ELF-1 (cell line): ENCODE measurements at places on chromosomes 3 and 15.

- no peak for DNase-seq
Observed at GRCh38 chr3:176663387-176663786, 533.9 kb downstream of the TBL1XR1 start.

DNA sequence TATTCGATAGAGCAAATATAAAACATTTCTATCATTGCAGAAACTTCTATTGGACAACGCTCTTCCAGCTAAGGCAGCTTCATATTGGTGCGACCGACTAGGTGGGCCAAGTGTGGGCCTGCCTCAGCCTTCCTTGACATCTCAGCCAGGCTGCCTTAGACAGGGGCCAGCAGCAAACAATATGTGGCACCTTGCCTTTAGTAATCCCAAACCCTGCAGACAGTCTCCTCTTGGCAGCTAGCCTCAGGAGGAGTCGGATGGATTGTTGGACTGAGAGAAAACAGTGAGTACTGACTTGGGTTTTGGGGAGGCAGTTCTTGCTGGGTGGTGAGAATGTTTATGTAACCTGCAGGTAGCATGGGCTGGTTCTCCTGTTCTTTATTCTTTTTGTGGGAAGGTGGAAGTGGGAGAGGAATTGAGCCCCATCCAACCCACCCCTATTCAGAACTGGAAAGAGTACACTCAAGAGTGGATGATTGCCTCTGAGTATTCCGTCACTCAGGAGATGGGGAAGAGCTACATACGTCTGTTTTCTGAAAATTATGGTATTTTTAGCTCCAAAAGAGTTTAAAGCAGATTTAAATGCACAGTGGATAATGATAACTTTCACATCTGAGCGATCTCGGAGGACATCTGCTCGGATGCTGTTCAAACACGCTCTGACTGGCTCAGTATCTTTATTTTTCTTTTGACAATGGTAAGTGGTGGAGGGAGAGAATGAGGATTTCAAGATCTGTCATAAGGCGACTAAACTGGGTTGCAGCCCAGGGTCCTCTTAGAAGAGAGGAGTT is 47.2 kb downstream of the GPD1L start:
- DNase-seq, result no peak

DNA sequence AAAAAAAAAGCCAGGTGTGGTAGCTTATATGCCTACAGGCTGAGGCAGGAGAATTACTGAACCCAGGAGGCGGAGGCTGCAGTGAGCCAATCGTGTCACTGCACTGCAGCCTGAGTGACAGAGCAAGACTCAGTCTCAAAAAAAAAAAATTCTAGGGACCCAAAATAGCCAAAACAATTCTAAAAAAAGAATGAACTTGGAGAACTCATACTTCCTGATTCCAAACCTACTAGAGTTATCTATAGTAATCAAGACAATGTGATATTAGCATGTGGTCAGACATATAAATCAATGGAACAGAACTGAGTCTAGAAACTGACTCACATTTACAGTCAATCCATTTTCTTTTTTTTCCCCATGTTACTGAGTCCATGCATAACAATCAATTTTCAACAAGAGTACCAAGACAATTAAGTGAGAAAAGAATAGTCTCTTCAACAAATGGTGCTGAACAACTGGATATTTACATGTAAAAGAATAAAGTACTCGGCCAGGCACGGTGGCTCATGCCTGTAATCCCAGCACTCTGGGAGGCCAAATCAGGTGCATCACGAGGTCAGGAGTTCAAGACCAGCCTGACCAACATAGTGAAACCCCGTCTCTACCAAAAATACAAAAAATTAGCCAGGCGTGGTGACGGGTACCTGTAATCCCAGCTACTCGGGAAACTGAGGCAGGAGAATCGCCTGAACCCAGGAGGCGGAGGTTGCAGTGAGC is 11.9 kb downstream of the PRKAR2A start:
- peak; percentile 56 for DNase-seq

GRCh38 chr3:48662753-48663488 is at the start of gene CELSR3:
TSS of gene CELSR3 (minus strand) at chr3:48662886. CDS start at chr3:48662634, 252 bp downstream.
- peak; percentile 91 for DNase-seq

GRCh38 chr3:122727294-122727693 is 46.7 kb downstream of the PARP14 start:
- no peak for DNase-seq

DNA sequence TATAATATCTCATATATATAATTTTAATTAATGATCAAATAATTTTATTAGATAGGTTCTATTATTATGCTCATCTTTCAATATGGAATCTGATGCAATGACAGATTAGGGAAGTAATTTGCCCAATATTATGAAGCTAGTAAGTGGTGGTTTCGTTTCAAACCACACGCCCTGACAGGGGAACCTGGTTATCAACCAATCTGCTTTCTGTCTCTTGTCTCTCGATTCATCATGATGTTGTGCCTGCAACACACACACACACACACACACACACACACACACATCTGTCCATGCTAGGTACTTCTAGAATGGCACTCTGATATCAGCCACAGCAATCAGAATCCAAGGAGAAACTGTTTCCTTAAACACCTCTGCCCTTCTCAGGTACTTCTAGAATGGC is 128.4 kb downstream of the ZBBX start:
- DNase-seq, result no peak

DNA sequence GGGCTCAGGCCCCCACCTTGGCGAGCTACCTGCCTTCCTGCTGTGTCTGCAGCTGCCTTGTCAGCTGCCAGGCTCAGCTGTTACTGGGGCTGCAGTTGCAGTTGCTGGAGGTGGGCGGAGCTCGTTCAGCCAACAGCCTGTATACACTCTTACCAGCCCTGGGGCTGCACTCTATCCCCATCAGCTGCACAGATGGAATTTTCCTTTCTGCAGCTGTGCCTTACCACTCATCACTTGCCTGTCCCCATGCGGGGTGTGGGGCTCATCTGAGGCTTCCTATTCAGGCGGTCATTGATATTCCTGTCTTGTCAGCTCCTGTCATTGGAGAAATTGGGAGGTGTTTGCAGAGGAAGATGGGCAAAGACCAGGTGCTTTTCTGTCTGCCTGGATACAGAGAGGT is 9.1 kb upstream of the SYN2 start:
- peak; percentile 75 for DNase-seq

GRCh38 chr15:75682181-75683135 is 30.2 kb downstream of the CSPG4 start:
- DNase-seq, result no peak

GRCh38 chr3:175199961-175200360 is 340.8 kb downstream of the NAALADL2 start:
- DNase-seq, result no peak

DNA sequence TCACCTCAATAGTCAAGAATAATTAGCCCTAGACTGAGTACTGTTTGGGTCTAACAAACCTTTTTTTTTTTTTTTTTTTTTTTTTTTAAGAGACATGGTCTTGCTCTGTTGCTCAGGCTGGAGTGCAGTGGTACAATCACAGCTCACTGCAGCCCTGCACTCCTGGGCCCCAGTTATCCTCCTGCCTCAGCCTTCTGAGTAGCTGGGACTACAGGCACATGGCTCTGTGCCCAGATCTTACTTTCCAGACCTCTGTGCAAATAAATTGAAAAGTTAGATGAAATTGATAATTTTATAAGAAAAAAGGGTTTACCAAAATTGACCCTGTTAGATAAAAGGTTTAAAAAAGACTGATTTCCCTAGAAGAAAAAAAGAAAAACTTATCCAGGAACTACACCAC is 79.0 kb downstream of the NR2E3 start:
- DNase-seq, result no peak

GRCh38 chr15:78195735-78196201 is 38.6 kb downstream of the ACSBG1 start:
- DNase-seq, result peak; percentile 84

DNA sequence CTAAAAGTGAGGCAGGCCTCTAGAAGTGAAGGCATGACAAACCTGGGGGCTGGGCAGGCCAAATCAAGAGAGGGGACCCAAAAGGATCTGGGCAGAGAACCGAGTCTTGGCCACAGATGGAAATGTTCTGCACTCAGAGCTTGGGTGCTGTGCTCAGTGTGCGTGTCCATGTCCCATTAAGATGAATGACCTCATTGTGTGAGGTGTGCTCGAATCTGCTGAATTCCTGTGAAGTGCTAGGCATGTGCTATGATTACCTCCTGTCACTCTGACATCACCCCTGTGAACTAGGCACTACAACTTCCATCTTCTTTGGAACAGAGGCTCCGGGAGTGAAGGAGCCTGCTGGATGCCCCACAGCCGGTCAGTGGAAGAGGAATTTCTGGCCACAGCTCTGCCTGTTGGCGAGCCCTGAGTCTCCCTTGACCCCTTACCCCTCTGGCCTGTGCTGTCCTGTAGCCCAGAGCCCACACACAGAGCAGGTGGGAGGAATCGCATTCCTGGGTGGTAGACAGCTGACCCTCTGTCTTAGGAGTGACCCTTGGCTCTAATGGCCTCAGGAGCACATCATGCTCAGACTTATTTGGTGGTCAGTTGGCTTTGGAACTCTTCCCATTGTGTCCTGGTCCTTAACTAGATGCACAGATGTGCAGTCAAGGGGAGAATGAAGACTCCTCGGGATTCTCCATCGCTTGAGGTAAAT is 67.6 kb upstream of the CTDSPL start:
- DNase-seq, result no peak

DNA sequence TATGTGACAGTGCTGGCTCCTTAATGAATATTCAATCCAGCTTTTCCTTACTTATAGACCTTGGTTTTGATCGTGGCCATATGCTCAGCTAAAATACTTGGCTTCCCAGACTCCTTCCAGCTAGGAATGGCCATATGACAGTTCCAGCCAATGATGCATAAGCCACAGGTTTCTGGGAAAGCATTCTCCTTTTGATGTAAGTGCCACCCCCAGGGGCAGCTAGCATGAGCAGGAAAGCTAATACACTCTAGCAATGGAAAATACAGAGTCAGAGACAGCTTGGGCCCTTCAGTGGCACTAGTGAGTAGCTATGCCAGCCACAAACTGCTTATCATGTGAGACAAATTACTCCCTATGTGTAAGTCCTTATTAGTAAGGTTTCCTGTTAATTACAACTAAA is 26.7 kb downstream of the TBC1D2B start:
- DNase-seq, result no peak

DNA sequence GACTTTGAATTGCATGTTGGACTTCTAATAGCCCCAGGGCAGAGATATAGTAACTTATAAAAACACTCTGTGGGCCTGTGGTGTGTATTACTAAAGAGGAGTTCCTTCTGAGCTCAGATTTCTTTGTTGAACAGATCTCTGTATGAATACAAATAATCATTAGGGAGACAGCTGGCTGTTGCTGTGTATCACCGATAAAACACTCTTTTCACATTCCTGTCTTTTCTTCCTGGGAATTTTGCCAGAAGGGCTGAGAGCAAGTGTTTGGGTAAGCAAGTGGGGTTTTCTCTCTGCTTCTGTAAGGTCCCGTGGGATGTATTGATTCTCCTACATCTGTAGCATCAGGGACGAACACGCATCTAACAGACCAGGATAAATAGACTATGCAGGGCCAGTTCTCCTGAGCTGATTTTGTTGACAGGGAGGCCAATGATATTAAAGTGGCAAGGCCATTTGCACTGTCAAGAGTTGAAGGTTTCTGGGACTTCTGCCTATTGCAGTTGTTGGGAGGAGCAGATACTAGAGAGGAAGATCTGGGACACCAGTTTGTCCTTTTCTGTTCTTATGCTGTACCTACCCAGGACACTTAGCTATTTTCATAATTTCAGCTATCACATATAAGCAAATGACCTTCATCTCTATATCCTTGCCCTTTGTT is 225.9 kb upstream of the CD96 start:
- DNase-seq, result no peak

GRCh38 chr3:128784232-128784631 is 58.2 kb downstream of the RAB7A start:
- DNase-seq, result peak; percentile 77

GRCh38 chr3:15345066-15345607 is 12.8 kb upstream of the SH3BP5 start:
- no peak for DNase-seq

DNA sequence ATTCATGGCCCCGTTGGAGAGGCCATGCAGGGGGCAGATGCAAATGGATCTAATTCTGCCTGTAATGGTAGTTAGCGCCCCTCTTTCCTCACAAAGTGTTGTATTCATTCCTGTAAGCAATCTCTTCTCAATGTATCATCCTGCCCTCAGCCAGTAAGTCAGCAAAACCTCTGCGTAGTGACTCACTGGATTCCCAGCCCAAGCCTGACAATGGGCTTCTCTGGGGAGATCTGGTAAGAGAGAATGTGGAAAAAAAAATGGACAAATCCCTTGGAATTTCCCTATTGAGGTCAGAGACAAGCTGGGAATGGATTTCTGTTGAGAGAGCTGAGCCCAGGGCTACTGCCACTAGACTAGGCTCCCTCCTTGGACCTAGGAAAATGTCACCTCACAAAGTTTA is 25.4 kb downstream of the ADPGK start:
- DNase-seq, result peak; percentile 52

- no peak for DNase-seq
Observed at GRCh38 chr15:91561371-91562100, 292.0 kb upstream of the SLCO3A1 start.

DNA sequence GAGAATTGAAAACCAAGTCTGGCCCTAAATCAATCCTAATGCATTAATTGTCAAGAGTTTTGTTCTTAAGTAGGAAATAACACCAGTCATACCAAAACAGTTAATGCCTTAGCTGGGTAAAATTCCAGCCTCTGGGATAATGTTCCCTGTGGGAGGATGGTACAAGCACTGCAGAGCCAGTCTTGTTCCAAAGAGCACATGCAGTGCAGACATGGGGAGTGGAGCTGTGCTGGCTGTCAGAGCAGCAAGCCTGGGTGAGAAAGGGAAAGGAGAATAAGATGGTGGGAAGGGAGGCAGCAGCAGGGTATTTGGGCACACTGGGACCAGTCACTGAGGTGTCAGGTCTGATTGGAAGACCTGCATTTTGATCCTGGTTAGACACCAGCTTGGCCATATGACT is 12.1 kb downstream of the ALAS1 start:
- no peak for DNase-seq

DNA sequence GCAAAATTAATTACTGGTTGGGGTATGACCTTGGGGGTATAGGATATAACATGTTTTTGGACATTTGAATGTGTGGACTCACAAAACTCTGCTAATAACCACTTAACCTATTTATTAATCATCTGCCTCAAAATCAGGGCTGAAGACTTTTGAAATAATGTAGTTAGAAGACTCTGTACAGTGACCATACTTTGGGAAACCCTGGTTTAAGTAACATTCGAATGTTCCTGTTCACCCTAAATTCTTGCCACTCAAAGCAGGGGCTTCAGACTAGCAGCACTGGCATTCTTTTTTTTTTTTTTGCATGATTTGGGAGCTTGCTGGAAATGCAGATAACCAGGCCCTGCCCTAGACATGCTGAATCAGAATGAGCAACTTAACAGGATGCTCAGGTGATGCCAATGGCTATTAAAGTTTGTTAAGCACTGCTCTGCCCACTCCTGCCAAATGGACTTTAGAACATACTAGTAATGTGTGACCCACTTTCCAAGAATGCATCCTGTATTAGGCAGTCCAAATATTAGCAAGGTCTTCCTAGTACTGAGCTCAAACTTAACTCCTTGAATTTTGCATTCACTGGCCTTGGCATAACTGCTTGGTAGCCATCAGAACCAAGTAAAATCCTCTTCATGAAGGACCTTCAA is 12.7 kb upstream of the ST3GAL6 start:
- no peak for DNase-seq
